ENCODE measurements at places on chromosomes 11 and 22.

GRCh38 chr22:17580441-17581031 lies 17.2 kb downstream of the SLC25A18 start:
- no peak for DNase-seq

DNA sequence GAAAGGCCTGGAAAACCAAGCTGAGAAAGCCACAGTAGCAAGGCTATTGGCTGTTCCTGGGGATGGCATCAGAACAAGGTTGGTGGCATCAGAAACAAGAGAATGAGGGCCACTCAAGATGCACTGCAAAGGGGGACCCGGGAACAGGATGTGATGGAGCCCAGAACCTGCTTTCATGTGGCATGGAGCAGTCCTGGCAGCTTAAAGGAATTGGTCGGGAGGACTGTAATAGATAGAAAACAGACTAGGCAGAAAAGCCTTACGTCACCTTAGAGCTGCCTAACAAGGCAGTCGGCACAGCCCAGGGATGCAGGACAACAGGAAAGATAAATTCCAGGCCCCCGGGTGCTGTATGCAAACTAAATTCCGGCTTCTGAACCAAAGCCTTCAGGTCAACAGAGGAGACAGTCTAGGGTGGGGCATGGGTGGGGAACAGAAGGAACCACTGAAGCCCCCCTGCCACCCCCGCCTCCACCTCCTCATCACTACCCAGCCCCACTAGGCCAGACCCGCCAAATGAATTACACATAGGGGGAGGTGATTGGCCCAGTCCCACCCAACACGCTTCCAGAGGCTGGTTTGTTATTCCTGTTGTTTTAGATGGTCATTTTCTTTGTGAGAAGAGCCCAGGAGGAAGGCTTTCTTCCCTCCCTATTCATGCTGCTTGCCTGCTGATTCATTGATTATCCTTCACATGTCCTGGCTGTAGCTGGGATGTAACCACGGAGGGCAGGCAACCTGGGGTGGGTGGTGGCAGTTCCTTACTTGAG lies 25.7 kb upstream of the LRRC55 start:
- DNase-seq = no peak

DNA sequence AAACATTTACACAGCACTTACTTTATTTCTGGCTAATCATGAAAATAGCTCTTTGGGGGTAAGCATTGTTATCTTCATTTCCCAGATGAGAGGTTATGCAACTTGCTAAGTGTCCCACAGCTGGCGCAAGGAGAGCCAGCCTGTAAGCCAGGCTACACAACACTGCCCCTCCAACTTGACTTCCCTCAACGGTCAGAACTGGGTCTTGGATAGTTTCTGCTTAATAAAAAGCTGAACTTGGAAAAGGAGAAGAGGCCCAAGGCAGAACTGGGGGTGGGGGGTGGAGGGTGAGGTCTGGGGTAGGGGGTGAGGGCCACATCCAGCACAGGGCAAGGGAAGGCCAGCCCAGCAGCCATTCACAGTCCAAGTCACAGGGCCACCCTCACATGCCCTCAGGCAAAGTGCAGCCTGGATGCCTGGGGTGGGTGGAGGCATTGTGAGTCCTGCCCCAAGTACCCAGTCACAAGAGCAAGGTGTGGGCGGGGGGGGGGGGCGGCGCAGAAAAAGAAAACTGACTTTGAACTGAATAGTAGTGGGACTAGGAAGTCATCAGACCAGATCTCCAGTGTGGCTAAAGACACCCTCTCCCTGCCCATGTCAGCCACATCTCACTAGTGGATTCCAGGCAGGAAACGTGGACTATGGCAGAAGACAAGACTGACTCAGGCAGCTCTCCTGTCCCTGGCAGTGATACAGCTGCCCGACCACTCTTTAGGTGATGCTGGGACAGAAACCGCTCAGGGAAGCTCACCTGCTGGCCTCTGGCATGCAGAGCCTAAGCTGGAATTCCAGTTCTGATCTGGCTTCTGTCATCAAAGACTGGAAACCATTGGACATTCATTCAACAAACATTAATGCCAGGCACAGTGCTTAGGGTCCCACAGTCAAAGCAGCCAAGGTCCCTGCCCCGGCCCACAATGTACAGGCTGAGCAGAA lies 52.4 kb downstream of the PACSIN2 start:
- no peak for DNase-seq

DNA sequence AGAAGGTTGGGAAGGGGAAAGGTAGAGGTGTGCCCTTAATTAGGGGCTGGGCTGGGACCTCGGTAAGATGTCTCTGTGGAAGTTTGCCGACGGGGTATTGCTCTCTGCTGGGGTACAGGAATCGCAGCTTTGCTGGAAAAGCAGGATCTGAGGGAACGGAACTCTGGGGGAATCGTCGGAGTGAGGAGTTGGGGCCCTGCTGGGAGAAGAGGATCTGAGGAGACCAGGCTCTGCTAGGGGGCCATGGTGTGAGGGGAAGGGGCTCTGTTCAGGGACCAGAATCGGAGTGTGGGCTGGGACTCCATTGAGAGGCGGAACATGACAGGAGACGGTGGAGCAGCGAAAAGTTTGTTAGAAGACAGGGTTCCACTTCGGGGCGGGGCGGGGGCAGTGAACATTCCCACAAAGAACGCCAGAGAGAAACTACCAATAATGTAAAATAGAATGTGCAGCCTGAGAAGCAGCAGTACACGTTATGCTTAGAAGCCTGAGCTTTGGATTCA lies 456 bp downstream of the AAMDC start:
- peak; percentile 4 for DNase-seq

GRCh38 chr11:123046473-123047259 lies 15.3 kb downstream of the HSPA8 start:
- DNase-seq = no peak

- no peak for DNase-seq
Measured at GRCh38 chr22:49242480-49242879, 585.2 kb downstream of the BRD1 start.

DNA sequence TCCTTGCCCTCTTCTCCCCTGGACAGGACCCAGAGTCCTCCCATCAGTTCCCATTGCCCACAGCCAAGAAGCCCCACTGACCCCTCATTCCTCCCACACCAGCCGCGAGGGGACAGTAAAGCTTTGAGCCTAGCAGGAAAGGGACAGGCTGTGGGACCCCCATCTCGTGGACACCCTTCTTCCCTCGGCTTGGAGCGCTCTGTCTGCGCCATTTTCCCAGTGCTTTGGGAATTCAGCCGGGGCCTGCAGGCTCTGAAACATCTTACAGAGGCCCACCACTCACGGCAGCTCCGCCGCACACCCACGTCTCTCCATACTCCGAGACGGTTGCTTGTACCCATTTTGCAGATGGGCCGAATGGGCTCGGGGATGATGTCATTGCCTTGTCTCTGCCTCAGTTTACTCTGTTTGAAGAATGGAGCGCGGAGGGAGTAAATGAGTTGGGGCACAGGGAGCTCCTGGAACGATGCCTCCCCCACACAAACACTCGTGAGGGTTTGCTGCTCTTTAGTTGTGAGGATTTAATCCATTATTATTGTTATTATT lies 447.7 kb downstream of the TBC1D22A start:
- no peak for DNase-seq

DNA sequence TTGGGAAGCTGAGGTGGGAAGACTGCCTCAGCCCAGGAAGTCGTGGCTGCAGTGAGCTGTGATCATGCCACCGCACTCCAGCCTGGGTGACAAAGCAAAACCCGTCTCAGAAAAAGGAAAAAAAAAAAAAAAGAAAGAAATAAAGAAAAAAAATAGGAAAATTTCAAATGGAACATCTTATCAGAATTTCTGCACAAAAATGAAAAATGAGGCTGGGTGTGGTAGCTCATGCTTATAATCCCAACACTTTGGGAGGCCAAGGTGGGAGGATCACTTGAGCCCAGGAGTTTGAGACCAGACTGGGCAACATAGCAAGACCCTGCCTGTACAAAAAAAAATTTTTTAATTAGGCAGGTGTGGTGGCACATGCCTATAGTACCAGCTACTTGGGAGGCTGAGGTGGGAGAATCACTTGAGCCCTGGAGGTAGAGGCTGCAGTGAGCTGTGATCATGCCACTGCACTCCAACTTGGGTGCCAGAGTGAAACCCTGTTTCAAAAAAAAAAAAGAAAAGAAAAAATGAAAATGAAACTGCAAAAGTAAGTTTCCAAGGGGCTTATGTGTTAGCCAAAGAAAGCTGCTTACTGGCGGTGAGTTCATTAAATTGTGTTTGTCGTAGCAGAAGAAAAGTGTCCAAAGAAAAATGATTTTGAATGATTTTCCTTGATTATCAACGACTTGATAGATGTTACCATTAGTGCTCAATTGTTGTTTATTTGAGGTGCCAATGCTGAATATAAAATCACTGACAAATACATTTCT lies 7.5 kb upstream of the CRKL start:
- no peak for DNase-seq

DNA sequence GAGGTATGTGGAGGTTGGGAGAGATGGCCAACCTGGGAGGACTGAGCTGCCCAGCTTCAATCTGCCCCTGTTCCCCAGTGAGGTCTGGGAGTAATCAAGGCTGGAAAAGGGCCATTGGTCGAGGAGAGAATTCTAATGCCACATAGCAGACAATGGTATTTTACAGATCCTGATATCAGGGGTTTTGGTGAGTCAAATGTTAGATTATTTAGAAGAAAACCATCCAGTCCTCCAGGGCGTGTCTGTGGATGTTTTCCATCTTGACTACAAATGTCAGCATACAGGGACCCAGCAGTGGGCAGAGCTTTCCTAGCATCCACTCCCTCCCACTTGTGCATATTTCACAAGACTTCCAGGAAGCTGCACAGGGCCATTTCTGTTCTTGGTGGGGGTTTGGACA lies 107.9 kb downstream of the SCN3B start:
- no peak for DNase-seq

GRCh38 chr11:111624608-111625007 lies 22.4 kb downstream of the SIK2 start:
- DNase-seq = no peak

DNA sequence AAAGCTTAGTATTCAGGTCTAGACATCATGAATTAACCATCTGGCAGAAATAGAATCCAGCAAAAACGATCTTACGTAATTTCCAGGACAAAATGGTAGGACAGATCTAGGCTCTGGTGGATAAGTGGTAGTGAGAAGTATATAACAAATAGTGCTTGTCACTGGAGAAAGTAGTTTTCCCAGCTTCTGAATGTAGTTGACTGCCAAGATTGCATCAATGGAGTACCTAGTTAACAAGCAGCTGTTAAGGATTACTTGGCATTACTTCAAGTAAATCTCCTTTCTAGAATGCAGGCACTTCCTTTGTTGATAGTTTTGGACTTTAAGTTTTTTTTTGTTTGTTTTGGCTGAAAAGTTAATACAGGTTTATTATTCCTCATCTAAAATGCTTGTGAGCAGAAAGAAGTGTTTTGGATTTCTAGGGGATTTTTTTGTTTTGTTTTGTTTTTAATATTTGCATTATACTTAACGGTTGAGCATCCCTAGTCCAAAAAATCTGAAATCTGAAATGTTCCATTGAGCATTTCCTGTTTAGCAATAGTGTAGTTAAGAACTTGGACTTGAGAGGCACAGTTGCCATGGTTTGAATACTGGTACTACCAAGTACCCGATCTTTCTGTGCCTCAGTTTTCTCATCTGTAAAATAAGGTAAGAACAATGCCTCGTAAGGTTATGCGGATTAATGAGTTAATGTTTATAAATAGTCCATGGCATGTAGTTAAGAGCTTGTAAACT lies 20.3 kb downstream of the FAM118B start:
- no peak for DNase-seq

GRCh38 chr11:75087319-75088305 lies 9.1 kb downstream of the OR2AT4 start:
- no peak for DNase-seq

GRCh38 chr11:122782222-122782621 lies 56.1 kb upstream of the CRTAM start:
- DNase-seq = no peak

GRCh38 chr11:31640611-31641010 lies 131.0 kb downstream of the ELP4 start:
- no peak for DNase-seq

DNA sequence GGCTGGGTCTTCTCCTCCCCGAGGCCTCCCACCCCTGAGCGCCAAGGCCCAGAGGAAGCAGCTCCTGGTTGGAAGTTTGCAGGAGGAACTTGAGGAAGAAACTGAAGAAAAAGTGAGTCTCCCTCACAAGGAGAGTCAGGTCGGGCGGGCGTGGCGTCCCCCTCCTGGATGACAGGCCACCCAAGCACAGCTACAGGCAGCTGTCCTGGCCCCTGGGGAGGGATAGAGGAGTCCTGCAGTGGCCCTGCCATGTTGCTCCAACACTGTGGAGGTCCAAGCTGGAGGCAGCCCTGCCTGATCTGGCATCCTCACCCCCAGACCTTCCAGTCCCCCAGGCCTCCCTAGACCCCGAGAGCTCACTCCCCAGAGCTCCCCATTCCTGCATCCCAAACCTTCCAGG lies 1150.1 kb downstream of the BRD1 start:
- DNase-seq = no peak

DNA sequence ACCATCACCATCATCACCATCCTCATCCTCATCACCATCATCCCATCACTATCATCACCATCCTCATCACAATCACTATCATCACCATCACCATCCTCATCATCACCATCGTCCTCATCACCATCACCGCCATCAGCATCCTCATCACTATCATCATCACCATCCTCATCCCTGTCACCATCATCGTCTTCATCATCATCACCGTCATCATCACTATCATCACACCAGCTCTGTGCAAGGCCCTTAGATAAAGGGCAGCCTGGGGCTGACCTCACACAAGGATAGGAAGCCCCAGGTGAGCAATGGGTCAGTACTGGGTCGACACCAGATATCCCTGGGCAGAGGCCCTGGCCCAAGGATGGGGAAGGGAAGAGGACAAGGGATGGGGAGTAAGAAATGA lies 16.1 kb downstream of the RTN4R start:
- DNase-seq = no peak

DNA sequence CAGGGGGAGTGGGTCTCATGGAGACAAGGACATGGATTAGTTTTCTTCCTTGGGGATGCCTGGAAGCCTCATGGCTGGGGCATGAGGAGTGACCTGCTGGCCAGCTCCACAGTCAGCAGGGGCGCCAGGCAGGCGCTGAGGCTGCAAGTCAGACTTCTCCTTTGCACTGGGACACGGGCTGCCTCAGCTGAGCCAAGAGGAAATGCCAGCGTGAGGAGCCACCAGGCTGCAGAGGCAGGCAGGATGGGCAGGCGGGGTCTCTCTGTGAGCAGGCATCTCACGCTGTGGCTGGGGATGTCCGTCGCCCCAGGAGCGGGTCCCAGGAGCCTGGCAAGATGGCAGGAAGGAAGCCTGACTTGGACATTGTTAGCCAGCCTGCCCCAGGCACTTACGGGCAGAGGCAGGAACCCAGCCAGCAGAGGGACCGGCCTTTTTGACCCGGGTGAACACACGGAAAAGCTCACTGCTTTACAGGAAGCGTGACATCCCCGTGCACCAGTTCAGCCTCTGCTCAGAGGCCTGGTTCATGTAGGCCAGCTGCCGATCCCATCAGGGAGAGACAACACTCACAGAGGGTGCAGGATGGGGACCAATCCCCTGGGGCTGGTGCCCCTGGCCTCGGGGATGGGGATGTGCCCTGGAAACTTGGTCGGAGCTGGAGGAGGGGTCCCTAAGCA lies 10.2 kb downstream of the GNB1L start:
- DNase-seq = no peak

- DNase-seq = no peak
Measured at GRCh38 chr11:26905368-26905767, 88.5 kb upstream of the FIBIN start.

Measured in activated naive CD4-positive, alpha-beta T cell (primary cell).